ENCODE measurements at places on chromosomes 16 and 17.

DNA sequence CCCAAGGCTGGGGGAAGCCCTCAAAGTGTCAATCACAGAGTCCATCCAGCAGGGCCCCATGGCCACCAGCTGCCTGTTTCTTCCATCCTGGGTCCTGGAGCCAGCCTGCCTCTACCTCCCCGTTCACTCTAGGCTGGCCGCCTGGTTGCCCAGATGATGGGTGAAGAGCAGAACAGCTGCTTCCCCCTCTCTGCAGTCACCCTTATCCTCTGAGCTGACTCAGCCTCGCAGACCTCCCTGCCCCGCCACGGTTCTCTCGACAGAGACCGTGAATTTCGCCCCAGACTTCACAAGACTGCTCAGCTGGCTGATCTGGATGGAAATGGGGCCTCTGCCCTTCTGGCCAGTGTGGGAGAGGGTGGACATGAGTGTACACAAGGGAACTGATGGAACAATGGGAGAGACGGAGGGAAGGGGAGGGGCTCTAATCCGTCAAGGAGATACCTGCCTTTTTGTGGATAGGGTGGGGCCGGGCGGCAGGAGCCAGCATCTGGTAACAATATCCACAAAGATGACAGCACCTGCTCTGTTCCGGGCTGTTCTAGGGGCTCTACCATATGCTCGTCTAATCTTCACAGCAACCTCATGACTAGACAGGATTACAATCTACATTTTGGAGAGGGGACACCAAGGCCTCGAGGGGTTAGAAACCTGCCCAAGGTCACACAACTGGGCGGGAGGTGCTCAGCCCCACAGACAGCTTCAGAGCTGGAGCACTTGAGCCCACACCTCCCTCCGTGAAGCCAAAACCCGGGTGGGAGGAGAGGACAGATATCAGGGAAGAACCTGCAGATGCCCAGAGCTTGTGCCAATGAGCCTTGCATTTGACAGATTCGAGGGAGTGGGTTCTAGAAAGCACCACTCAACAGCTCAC is 136.0 kb downstream of the SDK2 start:
- no peak for DNase-seq

GRCh38 chr17:32161506-32162365 is 19.4 kb downstream of the RHOT1 start:
- peak; percentile 92 for DNase-seq

DNA sequence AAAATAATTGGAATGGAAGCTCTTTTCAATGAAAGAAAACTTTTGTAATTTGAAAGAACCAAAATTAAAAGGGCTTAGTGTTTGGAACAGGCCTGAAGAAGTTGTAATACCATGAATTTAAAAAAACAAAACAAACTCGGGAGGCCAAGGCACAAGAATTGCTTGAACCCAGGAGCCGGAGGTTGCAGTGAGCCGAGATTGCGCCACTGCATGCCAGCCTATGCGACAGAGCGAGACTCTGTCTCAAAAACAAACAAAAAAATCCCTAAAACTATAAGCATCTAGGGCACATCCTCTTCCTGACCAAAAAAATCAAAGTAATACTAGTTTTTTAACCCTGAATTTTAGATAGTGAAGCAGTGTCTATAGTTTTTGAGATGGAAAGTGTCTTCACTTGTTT is 12.7 kb downstream of the CLTC start:
- no peak for DNase-seq

DNA sequence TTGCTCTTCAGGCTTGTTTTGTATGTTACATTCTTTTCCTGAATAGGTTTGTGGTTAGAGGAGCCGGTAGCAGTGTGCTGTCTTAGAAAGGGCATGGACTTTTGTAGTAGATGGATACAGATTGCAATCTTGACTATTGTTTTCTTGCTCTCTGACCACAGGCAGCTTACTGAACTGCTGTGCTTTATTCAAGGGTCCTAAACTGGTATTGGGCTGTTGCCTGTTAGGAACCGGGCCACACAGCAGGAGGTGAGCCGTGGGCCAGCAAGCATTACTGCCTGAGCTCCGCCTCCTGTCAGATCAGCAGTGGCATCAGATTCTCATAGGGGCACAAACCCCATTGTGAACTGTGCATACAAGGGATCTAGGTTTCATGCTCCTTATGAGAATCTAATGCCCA is 373.9 kb downstream of the CPPED1 start:
- DNase-seq: no peak

- DNase-seq: no peak
These were observed 681 bp upstream of the TRAP1 start for GRCh38 chr16:3718019-3718391.

- no peak for DNase-seq
These were observed 75.7 kb downstream of the SPAG9 start for GRCh38 chr17:51044976-51045375.

GRCh38 chr16:82263521-82264143 is 93.6 kb upstream of the MPHOSPH6 start:
- peak; percentile 5 for DNase-seq
